ENCODE measurements at places on chromosomes 6 and 20. TPM values are rescaled to one million over a fixed set of nuclear protein-coding genes. Genes with fewer than 3 reads are reported as not detected.

DNA sequence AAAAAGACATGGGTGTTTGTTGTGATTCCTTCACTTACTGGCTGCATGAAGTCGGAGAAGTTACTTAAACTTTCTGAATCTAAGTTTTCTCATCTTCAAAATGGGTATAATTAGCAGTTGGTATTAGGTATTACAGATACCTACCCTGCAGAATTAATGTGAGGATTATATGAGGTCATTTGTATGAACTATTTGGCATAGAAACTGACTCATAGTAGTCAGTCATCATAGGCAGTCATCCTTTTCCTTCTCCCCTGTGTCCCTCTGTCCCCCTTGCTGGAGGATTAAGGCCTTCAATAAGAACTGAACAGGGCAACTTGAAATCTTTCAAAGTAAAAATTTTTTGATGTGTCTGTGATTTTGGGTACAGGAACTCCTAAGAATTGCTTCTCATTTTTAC, 26.3 kb downstream of the RALGAPB start:
- DNase-seq, result no peak

Gene DYNLT2
- total RNA-seq, result 2.0 TPM

GRCh38 chr6:81241126-81242041, 511.1 kb downstream of the TENT5A start:
- DNase-seq, result peak; percentile 78

Gene BMP6
- total RNA-seq, result 1.3 TPM

DNA sequence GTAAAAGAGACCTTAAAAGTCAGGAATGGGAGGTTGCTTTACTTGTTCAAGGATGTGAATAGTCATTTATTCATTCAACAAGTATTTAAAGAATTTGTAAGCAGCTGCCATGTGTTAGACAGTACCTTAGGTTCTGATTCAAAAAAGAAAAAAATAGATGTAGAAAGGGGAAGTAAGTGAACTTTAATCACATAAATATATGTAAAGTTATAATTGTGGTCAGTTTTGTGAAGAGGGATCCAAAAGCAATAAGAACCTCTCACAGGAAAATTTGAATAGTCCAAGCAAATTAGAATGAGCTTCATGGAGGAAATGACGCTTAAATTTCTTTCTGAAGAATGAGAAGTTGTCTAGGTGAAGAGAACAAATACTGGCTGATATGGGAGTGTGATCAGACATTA, 596.1 kb upstream of the CITED2 start:
- DNase-seq, result peak; percentile 50
